ENCODE measurements at places on chromosomes 3 and 15.
A peak's percentile ranks its signal among the peaks of the same experiment; 100 is the strongest.

GRCh38 chr3:79085171-79085570 is 682.6 kb downstream of the ROBO1 start:
- DNase-seq = no peak

DNA sequence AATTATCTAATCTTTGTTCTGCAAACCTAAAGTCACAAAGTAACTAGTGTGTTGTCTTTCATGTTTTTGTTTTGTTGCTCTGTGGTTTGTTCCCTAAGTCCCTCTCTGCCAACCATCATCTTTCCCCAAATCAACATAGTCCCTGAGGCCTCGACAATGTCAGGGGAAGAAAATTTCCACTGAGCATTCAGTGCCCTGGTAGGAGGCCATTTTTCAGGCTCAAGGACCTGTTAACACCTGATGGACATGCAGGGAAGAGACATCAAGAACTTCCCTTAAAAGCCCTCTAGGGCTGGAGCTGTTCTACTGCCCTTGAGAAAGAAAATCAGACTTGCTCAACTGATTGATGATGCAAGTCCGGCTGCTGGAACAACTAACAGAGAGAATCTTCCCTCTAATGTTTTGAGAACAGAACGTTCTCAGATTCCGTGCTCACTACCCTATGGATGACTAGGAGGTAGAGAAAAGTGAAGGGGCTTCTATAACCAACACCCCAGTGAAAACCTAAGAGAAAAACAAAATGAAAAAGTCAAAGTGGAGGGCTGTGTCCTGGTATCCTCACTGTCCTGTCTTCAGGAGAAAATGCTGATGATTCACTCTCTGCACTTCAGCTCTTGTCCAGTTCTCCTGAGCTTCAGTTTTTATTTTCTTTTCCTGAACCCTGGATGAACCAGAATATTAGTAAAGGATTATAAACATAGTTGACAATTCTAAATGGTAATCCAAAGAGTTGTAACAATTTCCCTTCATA is 373.1 kb downstream of the FOXP1 start:
- no peak for DNase-seq

DNA sequence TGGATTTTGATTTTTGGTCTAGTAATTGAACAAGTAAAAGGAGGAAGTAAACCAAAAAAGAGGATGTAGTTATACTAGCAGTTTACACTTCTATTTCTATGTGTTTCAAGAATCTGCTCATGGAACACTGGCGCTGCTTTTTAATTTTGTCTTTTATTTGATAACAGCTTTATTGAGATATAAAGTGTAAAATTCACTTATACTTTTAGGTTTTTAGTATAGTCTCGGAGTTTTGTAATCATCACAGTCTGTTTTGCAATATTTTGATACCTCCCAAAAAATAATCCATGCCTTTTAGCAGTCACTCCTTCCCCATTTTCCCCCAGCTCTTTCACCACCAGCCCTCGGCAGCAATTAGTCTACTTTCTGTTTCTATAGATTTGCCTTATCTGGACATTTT is 18.0 kb downstream of the UBE2E2 start:
- DNase-seq = no peak

GRCh38 chr3:132136334-132136716 is 101.5 kb upstream of the CPNE4 start:
- DNase-seq = no peak

DNA sequence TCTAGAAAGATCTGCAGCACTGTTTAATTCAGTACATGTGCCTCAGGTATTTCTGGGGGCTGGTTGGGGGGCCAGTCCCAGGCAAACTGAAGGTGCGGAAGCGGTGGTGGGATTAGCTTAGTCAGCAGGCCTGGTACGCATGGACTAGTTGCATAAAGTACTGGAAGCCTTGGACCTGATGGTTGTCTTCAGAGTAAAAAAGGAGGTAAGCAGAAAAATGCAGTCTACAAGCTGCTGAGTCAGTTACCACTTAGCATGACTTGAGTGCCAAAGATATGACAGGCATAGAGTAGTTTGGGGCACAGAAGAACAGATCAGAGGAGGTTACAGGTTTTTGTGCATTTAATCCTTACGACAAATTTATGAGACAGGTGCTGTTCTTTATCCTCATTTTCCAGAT is 19.9 kb upstream of the GOLGA8J start:
- no peak for DNase-seq

GRCh38 chr15:87362531-87362930 is 894.0 kb downstream of the NTRK3 start:
- no peak for DNase-seq

DNA sequence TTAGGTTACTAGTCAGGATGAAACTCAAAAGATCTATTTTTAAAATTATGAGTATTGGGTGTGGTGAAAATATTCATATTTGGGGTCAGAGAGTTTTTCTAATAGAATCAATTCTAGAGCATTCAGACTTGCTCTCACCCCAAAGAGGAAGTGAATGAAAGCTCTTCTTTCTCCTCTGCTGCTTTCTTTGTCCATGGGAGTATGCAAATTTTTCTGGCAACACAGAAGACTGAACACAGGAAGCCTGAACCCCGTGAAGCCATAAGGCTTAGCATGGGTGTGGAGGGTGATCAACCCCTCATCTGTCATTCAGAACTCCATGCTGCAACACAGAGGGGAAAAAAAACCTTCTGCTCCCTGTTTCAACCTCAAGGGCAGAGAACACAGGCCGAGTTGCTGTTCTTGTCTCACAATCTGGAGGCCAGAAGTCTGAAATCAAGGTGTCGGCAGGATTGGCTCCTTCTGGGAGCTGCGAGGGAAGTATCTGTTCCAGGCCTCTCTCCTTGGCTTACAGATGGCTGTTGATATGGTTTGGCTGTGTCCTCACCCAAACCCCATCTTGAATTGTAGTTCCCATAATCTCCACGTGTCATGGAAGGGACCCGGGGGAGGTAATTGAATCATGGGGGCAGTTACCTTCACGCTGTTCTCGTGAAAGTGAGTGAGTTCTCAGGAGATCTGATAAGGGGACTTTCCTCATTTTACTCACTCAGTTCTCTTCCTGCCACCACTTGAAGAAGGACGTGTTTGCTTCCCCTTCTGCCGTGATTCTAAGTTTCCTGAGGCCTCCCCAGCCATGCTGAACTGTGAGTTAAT is 33.7 kb upstream of the CD47 start:
- peak; percentile 84 for DNase-seq

DNA sequence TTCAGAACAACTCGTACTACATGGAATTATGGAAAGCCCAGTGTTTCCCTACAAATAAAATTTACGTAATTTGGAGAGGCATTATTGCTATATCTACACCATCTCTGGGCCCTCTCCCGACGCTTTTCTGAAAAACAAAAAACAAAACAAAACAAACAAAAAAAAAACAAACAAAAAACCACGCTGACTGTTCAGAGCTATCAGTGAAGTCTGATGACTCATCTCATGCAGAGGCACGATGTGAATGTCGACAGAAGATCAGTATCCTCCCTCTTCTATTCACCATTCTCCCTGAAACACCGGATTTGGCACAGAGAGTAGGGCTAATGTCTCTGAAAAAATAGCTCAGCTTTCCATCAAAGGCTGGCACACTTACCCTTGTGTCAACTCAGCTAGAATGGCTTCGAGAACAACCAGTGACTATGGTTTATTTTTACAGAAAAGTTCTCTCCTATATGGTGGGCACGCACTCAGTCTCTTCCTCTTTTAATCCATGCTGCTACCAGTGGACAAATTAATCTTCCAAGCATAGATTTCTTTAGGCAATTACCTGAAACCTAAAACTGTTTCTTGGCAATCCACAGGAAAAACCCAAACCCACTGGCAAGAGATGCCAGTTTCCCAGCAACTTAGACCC is 1.5 kb downstream of the CRBN start:
- DNase-seq = peak; percentile 28

GRCh38 chr3:63364910-63365309 is 86.8 kb downstream of the SYNPR start:
- DNase-seq = no peak

All from CD4-positive, alpha-beta T cell treated with Interleukin-21 for 1 hour (primary cell).